Suprapubic skin (tissue), 4 donors: ENCODE measurements at places on chromosomes 4 and X.
A peak's percentile ranks its signal among the peaks of the same experiment; 100 is the strongest.

- no peak overlapping the region for H3K27ac ChIP-seq
- no peak overlapping the region for H3K4me3 ChIP-seq
- no peaks in the 10 kb centered on the region for H3K27me3 ChIP-seq
- no peaks in the 10 kb centered on the region for H3K4me1 ChIP-seq
Measured at GRCh38 chrX:102837847-102838246, 99.2 kb upstream of the RAB40AL start.

GRCh38 chr4:153927451-153927850, 138.6 kb upstream of the SFRP2 start:
- no peak overlapping the region for H3K4me3 ChIP-seq
- H3K4me1 ChIP-seq, result no peaks in the 10 kb centered on the region
- no peak overlapping the region for H3K27ac ChIP-seq
- DNase-seq, result no peak

DNA sequence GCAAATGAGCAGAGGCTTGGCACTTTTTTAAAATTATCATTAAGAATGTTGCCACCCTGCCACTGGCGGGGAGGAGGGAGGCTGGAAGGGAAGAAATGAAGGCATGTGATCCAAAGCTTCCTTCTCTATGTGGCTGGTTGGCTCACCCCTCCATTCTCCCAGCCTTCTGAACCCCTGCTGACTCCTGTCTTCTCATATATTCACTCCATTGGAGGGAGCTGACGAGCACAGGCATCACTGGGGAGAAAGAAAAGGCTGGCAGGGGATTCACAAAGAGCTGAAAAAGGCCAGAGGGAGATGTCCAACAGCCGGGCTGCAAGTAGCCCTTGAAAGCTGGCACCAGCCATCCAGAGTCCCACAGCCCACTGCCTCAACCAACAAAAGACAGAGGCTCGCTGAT, 495.6 kb downstream of the BCOR start:
- H3K27me3 ChIP-seq, result no peaks in the 10 kb centered on the region
- H3K4me3 ChIP-seq, result no peak overlapping the region
- no peak overlapping the region for H3K27ac ChIP-seq
- H3K4me1 ChIP-seq, result peaks cover 4% of the 10 kb centered on the region

DNA sequence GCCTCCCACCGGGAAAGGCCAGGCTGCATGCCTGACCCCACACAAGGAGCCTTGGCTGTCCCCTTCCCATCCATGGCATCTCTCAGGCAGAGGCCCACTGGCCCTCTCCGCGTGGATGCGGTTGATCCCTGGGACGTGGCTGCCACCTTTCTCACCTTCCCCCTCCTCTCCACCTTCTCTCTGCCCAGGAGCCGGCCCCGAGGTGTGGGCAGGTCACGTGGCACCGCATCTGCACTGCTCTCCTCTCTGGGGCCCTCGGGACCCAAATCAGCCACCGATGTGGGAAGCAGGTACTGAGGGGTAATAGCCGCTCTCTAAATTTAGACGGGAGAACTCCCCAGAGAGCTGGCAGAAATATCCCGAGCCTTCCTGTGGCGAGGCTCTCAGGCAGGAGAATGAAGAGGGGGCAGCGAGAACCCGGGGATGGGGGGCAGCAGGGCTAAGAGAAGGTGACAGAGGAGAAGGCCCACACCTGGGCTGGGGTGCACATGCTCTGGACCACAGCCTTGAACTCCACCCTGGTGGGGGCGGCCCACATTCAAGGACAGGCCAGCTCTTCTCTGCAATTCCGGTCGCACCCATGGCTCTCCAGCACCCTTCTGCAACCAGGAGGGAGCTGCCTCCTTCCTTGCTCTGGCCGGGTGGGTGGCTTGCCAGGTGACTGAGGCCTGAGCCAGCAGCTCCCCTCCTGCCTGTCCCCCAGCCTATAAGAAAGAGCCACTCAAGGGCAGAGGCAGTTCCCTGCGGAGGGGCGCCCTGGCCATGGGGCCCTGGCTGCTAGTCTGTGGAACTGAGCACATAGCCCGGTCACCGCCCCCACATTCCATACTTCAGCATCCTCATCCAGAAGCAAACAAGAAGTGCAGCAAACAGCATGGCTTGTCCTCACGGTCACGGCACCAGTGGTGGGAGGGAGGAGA, 9.6 kb upstream of the DUSP9 start:
- DNase-seq, result no peak
- H3K27ac ChIP-seq, result no peak overlapping the region
- H3K4me3 ChIP-seq, result no peak overlapping the region
- peaks cover 25% of the 10 kb centered on the region for H3K27me3 ChIP-seq
- no peaks in the 10 kb centered on the region for H3K36me3 ChIP-seq

DNA sequence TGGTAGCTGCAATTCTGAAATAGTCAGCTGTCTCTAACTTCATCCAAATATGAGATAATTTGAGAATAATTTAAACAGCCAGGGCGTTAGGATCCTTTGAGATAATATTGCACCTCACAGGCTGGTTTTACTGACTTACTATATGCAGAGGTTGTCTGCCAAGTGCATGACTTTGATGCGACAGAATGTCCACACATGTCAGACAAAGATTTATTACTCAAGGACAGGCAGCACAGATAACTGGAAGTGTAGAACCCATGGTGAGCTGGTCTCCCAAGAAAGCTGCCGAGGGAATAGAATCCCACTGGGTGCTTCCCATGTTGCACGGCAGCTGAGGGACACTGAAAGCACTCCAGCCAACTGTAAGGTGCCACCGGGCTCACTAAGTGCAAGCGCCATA, 166.2 kb upstream of the GALNTL6 start:
- no peak overlapping the region for H3K4me3 ChIP-seq
- H3K36me3 ChIP-seq, result no peaks in the 10 kb centered on the region
- no peaks in the 10 kb centered on the region for H3K4me1 ChIP-seq

DNA sequence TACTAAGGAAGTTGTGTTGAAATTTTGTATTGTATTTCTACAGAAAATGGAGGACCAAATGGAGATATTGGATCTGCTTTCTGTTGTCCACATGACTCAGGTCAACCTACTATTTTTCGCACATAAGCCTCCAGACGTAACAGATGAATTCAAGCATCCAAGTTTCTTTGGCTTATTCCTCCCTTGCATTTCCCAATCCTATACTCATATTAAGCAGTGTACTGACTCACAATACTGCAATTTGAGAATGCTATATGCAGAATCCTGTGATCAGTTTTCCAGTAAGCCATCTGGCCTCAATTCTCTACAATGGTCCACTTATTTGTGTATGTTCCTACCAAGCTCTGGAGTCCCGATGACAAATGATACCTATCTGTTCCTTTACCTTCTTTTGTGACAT, 75.7 kb downstream of the ASB9 start:
- no peak overlapping the region for H3K4me3 ChIP-seq
- no peaks in the 10 kb centered on the region for H3K4me1 ChIP-seq
- no peaks in the 10 kb centered on the region for H3K27me3 ChIP-seq
- no peaks in the 10 kb centered on the region for H3K36me3 ChIP-seq
- DNase-seq, result no peak

GRCh38 chrX:7216981-7217587, 69.1 kb upstream of the PUDP start:
- H3K4me1 ChIP-seq, result no peaks in the 10 kb centered on the region
- H3K36me3 ChIP-seq, result no peaks in the 10 kb centered on the region

DNA sequence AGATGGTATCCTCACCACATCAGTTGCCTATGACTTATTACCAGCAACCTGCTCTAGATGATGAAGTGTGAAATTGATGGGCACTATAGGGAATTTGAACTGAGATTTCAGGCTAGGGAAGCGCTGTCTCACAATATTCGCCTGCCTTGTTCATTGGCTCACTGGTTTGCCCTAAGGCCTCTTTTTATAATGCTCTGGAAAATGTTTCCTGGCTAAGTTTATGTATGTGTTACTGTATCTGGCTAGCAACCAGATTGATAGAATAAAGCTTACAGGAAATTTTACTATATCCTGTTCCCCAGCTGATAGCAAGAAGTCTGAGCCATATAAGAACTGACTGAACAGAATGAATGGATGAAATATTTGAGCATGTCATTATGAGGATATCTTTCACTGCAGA, 71.6 kb downstream of the GSTCD start:
- H3K4me3 ChIP-seq, result no peak overlapping the region
- no peak for DNase-seq
- no peak overlapping the region for H3K27ac ChIP-seq

DNA sequence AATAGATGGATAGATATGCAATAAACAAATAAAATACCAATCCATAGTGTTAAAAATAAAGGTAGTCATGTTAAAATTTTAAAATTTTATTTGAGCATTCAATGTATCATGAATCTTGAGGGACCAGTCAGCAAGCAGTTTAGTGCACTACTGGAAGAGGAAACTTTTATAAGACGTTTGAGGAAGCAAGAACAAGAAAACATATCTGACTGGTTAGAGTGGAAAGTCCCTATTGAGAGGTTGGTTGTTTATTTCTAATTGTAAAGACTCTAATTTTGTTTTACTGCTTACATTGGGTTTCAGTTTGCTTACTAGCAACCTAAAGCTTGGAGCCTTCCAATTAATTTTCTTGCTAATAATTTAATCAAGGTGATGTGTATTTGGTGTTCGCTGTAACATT, 786.2 kb downstream of the RAB28 start:
- H3K4me3 ChIP-seq, result no peak overlapping the region
- no peaks in the 10 kb centered on the region for H3K4me1 ChIP-seq
- H3K27me3 ChIP-seq, result no peaks in the 10 kb centered on the region
- H3K27ac ChIP-seq, result no peak overlapping the region
- no peaks in the 10 kb centered on the region for H3K36me3 ChIP-seq

GRCh38 chr4:52144372-52144771, 93.3 kb downstream of the SPATA18 start:
- no peaks in the 10 kb centered on the region for H3K4me1 ChIP-seq
- no peak for DNase-seq
- no peaks in the 10 kb centered on the region for H3K27me3 ChIP-seq
- peak overlapping the region; percentile 26 for H3K27ac ChIP-seq
- no peaks in the 10 kb centered on the region for H3K36me3 ChIP-seq

DNA sequence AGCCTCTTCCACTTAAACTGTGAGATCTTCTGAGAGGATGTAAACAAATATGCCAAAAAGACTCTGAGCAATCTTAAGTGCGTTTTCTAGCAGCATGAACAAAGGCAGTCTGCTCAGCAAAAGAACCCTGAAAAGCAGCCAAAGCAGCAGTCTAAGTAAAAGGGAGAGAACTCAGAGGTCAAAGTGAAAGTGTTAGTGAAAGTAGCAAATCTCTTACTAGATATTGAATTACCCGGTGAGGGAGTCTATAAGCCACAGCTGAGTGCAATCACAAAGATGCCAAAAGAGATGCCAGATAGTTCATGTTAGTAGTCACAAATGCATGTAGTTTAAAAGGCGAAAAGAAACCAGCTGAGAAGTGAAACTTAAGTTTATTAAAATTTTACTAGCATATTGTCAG, 7.9 kb upstream of the GNRHR start:
- H3K4me1 ChIP-seq, result no peaks in the 10 kb centered on the region
- H3K36me3 ChIP-seq, result no peaks in the 10 kb centered on the region
- H3K27ac ChIP-seq, result no peak overlapping the region
- DNase-seq, result no peak
- no peak overlapping the region for H3K4me3 ChIP-seq
